ENCODE measurements at places on chromosomes 16 and 17.
A peak's percentile ranks its signal among the peaks of the same experiment; 100 is the strongest.

DNA sequence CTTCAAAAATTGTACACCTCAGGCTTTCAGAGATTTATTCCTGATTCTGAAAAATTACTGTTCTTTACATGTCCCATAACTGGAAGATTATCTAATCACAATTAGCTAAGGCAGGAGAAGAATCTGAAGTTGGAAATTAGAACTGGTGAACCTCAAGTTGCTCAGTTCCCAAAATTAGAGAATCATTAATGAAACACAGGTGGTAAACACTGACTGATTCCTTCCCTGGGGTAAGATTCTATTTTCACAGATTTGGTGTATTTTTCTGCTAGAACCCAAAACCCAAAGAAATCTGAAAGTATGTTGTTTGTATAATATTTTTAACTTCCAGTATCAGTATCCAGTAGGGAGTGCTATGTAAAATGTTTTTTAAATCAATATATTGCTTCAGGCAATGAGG, 25.7 kb downstream of the PHKB start:
- no peak for DNase-seq

DNA sequence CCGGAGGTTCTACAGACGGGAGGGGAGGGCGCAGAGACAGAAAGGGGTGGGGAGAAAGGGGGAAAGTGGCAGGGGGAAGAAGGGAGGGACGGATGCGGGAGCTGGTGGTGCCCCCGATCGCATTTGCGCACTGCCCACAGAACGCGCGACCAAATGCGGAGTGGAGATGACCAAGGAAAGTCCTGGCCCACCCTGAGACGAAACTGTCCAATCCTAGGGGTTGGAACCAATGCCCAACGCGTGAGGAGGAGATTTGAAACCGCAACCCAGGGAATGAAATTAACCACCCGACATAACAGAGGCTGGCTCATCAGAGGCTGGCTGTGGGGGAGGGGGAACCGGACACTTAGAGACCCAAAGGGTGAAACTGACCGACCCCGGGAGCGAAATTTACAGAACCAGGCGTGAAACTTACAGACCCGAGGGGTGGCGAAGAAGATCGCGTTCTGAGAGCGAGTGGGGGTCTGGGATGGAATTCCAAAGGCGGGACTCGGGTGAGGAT, 1.4 kb downstream of the HES7 start:
- DNase-seq, result no peak

GRCh38 chr17:43418441-43419374, 19.9 kb downstream of the ARL4D start:
- peak; percentile 72 for DNase-seq

DNA sequence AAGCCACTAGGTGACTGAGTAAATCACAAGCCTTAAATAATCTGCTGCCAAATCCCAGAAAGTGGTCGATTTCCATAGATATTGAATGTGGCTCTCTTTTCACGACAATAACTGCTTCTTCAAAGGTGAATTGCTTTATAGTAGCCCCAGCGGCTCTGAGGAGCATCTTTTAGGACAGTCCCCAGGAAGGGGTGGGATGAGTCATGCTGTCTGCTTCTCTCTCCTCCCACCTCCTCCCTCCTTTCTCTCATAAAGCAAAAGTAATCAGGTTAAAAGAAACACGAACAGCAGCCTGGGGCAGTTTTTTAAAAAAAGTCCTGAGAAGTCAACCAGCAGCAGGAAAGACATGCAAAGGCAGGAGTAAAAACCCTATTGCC, 1.8 kb downstream of the KIAA0513 start:
- no peak for DNase-seq

- no peak for DNase-seq
Measured at GRCh38 chr17:79748295-79749099, 17.8 kb downstream of the ENPP7 start.

DNA sequence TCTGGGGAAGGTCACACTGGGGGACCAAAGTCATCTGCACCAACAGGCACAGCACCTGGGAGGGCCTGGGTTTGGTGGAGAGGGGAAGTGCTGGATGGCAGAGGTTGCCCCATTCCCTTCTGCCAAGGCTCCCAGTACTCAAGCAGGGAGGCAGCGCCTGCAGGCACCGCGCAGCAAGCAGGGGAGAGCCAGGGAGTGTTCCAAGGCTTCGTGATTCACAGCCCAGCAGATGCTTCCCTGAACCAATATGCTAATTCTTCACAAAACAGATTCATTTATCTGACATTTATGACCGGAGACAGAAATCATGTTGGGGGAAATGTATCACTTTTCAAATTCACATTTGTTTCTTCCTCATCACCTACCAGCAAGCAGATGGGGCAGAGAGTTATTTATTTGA, 13.4 kb upstream of the CDH5 start:
- no peak for DNase-seq

- DNase-seq, result peak; percentile 18
Measured at GRCh38 chr17:35486920-35487732, 38.6 kb upstream of the SLFN13 start.

DNA sequence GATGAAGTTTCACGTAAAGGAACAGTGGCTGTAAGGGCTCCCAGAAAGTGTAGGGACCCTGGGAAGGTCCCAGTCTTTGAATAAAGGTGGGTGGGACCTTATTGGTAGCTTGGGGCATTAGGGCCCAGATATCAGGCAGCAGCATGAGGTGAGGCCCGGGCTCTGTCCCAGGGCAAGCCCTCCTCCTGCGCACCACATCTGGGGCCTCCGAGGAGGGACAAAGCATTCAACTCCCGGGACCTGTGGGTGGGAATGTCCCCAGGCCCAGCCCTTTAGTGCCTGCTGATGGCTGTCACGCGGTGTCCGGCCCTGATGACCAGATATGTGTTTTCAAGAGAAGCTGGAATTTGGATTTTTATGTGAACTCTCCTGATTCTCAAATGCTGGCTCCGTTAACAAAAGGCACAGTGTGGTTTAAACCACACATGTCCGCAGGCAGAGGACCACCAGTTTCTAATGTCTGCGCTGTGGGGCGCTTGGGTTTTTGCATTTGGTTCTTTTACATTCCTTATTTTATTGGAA, 30.4 kb downstream of the RAI1 start:
- no peak for DNase-seq

GRCh38 chr17:63700528-63701455, 867 bp upstream of the LIMD2 start:
- DNase-seq, result no peak

DNA sequence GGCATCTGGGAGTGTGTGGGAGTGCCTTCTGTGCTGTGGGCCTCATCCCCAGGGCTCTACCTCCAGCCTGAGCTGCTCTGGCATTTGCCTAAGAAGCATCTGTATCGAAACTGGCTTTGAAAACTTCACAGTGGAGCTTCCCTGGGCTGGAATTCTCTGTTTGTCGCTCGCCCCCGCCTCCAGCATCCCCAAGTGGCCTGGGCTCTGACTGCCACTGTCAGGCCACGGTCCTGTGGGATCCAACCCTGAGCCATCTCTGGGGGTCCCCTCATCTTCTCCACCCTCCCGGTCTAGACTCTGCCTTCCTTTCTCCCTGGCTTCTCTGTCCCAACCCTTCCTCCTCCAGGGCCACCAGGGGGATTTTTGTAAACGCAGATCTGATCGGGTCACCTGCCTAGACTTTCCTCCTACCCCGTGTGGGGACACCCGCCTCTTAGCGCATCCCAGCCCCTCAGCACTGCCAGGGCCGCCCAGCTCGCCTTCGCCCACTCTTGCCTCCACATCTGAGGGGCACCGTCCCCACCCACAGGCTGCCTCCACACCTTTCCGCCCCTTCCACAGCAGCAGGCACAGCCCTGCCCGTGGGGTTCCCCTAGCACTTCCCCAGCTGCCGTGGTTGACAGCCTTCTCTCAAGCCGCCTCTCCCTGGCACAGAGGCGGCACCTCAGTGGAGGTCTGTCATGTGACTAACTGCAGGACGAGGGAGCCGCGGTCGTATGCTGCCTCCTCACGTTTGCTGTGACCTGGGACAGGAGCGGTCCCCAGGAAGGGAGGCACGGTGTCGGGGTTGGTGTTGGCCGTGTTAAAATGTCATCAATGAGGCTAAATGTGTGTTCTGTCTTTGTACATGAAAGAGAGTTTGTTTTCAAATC, 12.0 kb downstream of the TBC1D24 start:
- DNase-seq, result no peak

DNA sequence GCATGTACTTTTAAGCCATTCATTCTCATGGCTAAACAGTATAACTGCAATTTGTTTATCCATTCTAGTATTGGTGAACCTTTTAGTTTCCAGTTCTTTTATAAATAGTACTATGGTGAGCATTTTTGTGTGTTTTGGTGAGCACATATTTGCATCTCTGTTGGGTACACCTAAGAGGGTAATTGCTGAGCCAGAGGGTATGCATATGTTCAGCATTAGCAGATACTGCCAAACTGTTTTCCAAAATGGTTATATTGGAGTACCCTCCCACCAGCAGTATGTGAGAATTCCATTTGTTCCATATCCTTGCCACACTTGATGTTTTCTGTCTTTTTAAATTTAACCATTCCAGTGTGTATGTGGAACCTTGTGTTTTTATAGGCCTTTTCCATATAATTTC, 54.1 kb upstream of the SLC12A3 start:
- no peak for DNase-seq

DNA sequence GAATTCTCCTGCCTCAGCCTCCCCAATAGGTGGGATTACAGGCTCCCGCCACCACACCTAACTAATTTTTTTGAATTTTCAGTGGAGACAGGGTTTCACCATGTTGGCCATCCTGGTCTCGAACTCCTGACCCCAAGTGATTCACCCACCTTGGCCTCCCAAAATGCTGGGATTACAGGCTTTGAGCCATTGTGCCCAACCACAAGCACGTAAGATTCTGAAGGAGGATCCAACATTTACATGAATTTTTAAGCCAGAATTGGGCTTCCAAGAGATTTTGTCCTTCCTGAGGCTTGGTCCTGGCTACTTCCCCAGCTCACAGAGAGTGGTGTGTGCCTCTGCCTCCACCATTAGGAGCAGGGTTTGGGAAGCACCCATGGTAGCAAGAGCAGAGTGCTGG, 11.1 kb downstream of the G6PC3 start:
- no peak for DNase-seq

DNA sequence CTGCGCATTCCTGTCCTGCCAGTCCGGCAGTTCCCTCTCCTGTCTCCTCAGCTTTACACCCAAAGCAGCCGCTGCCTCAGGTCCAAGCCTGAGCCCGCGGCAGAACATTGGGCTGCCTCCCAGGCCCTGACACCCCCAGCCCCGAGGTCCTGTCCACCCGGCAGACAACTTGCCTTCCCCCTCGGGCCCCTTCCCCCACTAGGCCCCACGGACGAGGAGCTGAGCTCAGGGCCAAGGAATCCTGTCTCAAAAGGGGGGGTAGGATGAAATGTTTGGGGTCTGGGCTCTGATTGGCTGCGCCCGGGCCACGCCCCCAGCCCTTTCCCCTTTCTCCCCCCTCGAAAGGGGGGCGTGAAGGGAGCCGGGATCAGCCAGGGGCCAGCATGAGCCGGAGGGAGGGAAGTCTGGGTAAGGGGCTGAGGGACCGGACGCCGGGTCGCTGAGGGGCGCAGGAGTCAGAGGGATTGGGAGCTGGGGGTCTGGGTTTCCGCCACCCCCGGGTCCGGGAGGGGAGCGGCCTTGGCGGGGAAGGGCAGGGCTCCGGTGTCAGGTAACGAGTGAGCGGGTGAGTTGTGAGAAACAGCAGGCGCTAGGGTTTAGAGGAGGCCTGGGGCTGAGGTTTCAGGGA, at the start of gene CTF1:
Gene CTF1 (plus strand): TSS at position 354 of the 628 bp plus-strand sequence. CDS start 30 bp downstream, at position 384.
- no peak for DNase-seq

DNA sequence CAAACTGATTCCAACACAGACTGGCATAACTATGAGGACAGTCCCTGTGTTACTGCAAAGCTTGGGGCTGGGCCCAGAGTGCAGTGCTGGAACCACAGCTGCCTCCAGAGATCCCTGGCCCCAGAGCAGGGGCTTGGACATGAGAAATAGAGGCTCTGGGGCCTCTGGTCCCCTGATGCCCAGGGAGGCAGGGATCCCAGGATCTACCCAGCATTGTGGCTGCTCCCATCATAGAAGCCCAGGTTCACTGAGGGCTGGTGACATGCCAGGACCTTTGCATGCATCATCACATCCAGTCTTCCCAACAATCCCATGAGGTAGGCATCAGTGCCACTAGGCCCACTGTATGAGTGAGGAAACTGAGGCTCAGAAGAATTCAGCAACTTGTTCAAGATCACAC, 95.8 kb downstream of the TMEM132E start:
- no peak for DNase-seq

GRCh38 chr16:6027733-6028132, 930.1 kb upstream of the EEF2KMT start:
- DNase-seq, result no peak

- no peak for DNase-seq
Measured at GRCh38 chr17:47931848-47932247, 9.5 kb upstream of the PNPO start.

DNA sequence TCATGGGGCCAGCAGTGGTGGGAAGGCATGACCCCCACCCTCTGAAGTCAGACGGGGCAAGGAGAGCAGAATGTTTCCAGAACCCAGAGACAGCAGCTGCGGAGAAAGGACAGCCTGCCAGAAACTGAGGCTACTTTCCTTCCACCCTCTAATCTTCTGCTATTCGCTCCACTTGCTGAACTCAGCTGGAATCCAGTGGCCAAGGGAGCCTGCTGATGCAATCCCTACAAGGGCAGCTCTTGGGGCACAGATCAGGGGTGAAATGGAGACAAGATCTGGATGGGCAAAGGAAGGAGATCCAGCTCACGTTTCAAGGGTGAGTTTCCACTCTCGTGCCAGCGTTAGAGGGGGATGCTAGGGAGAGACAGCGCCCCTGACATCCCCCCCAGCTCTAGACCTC, 479.1 kb downstream of the SLC39A11 start:
- DNase-seq, result no peak

GRCh38 chr16:4093495-4094126, 22.6 kb downstream of the ADCY9 start:
- no peak for DNase-seq

DNA sequence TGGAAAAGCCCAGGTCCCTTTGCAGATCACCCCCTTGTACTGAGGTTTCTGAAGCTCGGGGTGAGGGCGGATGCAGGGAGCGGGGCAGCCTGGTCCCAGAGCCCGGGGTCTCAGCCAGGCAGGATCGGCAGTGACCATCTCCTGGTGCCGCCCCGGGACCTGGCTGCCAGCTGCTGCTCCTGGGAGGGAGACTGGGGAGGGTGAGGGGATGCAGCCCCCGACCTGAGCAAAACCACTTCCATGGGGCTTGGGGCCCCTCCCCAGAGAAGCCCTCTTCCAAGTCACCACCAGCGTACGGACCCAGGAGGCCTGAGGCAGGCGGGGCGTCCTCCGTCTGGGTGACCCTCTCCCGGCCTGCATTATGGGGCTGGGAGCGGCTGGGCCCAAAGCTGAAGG, 14.8 kb downstream of the CD7 start:
- DNase-seq, result no peak

- DNase-seq, result no peak
Measured at GRCh38 chr17:38568845-38569510, 36.8 kb downstream of the SRCIN1 start.

DNA sequence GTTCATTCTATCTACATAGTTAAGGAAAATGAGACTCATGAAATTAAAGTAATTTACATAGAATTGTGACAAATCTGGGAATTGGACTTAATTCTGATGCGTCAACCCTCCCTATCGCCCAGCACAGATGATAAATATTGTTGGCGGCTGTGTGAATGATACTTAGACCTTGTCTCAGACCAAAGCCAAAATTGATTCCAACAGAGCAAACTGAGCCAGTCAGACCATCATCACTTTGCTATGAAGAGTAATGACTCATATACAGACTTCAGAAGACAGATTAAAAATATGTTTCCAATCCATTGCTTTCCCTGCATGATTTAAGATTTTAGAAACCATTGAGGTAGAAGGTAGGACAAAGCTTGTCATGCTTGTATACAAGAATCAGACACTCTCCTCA, 1156.7 kb upstream of the CDH8 start:
- no peak for DNase-seq

All from kidney epithelial cell (primary cell).